NCI-H2081 (cell line): ENCODE measurements at places on chromosomes 2 and 18.
A peak's percentile ranks its signal among the peaks of the same experiment; 100 is the strongest.

- DNase-seq = no peak
These were observed 495.0 kb downstream of the DPP10 start for GRCh38 chr2:114937366-114937930.

DNA sequence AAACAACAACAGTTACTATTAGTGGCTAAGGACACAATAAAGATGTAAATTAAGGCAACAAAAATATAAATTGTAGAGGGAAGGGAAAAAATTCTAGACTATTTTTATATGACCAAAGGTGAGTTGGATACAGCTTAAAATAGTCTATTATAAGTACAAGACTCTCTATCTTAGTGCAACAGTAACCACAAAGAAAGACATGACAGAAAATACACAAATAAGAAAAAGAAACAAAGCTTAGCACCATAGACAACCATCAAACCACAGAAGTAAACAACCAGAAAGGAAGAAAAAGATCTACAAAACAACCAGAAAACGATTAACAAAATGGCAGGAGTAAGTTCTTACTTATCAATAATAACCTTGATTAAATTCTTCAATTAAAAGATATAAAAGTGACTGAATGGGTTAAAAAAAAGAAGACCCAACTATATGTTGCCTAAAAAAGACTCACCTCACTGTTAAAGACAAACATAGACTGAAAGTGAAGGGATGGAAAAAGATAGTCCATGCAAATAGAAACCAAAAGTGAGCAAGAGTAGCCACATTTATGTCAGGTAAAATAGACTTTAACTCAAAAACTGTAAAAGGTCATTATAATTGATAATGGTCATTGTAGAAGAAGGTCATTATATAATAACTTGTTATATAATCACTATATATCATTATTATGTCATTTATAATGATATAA, 62.5 kb downstream of the USP40 start:
- DNase-seq = no peak

GRCh38 chr2:73776381-73776780, 3.5 kb downstream of the DUSP11 start:
- no peak for DNase-seq

- no peak for DNase-seq
These were observed 21.3 kb downstream of the PLEK start for GRCh38 chr2:68386365-68386764.

GRCh38 chr2:34012715-34013302, 413.7 kb upstream of the FAM98A start:
- peak; percentile 1 for DNase-seq

DNA sequence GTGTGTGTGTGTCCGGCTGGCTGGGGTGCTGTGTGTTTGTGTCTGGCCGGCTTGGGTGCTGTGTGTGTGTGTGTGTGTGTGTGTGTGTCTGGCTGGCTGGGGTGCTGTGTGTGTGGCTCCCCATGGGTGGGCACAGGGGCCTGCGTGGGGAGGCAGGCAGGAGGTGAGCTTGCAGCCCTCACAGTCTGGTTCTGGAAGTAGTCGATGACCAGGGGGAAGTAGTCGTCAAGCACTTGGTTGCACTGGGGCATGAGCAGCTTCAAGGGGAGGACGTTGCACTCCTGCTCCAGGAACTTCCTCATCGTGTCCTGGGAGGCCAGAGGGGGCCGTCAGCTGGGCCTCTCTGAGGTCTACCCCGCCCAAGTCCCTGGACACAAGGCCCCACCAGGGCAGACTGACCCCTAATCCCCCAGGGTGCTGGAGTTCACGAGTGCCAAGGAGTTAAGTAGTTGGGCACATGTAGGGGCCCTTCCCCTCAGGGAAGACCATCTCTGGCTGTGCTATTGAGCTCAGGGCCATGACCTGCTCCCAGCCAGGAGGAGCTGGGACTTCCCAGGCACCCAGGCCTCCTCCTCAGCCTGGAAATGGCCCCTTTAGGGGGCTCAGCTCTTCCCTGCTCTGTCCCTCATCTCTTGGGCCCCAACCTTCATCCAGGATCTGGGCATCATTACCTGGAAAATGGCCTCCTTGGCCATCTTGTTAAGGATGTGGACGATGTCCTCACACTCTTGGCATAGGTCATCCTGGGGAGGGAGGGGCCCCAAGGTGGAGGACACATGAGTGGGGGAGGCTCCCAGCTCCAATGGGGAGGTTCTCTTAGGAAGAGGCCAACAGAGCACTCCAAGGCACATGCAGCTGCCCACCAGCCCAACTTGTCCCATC, 1.3 kb downstream of the SFTPB start:
- no peak for DNase-seq

DNA sequence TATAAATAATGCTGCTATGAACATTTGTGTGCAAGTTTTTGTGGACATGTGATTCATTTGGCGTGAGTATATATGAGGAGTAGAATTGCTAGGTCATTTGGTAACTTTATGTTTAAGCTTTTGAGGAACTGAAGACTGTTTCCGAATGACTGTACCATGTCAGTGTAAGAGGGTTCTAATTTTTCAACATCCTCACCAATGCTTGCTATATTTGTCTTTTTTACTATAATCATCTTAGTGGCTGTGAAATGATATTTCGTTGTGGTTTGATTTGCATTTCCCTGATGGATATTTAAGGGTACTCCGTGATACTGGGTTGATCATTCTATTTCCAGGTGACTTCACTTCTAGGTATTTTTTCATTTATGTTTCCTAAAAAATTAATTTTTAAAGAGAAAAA, 241.1 kb downstream of the BCL2 start:
- DNase-seq = no peak

DNA sequence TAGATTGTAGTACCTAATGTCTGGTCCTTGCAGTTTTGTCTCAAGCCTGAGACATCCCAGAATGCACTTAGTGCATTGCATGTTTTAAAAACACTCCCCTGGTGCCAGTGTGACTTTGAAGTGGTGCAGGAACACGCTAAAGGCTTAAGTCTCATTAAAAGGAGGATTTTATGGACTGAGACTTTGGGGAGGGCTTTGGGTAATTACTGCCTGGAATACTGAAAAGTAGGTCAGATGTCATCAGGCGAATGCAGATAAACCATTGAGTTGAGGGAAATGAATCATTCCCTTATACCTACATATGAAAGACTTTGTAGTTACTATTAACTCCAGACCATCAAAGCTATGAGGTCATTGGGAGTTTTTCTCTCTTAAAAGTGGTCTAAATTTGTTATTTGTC, 3.0 kb upstream of the OSBPL1A start:
- DNase-seq = no peak

DNA sequence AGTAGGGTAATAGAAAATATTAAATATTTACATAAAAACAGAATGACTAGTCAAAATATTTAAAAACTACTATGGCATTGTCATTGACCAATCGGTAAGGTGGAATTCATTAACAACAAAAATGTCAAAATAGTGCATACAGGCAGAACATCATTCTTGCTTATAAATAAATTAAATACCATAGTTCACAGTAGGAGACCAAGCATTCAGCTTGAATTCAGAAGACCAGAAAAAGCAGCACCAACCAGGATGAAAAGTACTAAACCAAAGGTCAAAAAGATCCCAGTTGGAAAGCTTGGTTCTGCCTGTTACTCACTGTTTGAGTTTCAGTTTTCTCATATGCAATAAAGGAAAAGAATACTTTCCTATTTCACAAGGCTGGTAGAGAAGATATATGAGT, 244.3 kb downstream of the OSR1 start:
- no peak for DNase-seq

GRCh38 chr2:180739070-180739469, 241.3 kb upstream of the UBE2E3 start:
- no peak for DNase-seq

DNA sequence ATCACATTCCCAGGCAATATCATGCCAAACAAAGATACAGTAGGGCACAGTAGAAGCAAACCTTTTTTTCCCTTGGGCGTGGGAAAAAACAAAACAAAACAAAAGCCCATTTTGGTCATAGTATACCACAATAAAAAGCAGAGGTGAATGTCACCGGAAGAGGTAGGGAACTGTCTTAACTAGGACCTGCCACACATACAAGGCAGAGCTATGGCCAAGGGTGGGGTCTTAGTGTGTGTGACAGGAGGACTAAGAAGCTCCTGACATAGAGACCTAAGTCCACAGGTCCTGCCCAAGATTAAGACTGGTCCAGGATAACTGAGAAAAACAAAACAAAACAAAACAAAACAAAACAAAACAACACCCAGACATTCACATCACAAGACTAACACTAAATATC, 441.2 kb upstream of the DSEL start:
- DNase-seq = no peak

GRCh38 chr2:54955358-54956110, 94.7 kb downstream of the RTN4 start:
- no peak for DNase-seq

GRCh38 chr2:29014331-29014730, 33.2 kb downstream of the TOGARAM2 start:
- no peak for DNase-seq

DNA sequence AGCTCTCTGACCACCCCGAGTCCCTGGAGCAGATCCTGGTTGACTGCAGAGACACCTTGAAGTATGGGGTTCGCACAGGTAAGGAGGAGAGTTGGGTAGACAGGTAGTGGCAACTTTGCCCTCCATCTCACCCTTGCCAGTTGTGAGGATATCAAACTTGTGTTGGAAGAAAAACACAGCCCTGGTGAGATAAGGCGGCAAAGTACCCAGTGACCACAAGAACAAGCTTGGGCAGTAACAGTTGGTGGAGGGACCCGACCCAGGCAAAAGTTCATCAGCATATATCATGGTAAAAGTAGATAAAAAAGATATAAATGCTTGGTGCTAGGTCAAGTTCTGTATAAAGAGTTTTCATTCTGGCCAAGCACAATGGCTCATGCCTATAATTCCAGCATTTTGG, 14.4 kb downstream of the GAD1 start:
- DNase-seq = no peak

DNA sequence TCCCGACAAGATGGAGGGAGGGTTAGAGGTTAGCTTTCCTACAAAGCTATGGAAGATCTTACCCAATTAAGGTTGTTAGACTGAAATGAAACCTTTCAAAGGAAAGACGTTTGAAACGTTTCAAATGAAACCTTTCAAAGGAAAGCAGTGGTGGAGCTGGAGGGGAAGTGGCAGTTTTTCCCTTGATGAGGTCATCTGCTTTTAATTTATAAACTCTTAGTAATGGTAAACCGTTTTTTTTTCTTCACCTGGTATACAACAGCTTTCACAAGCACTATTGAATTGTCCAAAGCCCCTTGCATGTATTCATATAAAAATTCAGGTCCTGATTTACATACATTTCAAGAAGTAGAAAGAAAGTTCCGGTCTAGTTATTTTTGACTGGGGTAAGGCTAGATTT, 7.4 kb downstream of the PMAIP1 start:
- no peak for DNase-seq

GRCh38 chr2:217289907-217290280, 430.0 kb upstream of the TNP1 start:
- DNase-seq = peak; percentile 89

- no peak for DNase-seq
These were observed 143.3 kb upstream of the ITGA4 start for GRCh38 chr2:181313845-181314244.

DNA sequence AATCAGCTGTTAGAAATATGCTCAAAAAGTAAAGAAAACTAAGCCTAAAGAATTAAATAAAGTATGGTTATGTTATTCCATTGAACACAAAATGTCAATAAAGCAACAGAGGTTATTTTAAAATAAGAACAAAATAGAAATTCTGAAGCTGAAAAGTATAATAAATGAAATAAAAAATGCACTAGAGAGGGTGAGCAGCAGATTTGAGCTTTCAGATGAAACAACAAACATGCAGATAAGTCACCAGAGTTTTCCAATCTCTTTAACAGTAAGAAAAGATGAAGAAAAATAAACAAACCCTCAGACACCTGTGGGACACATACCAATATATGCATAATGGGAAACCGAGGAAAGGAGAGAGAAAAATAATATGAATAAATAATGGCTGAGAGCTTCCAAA, 70.3 kb upstream of the SLC9A2 start:
- no peak for DNase-seq

- DNase-seq = no peak
These were observed 1.9 kb downstream of the GPR55 start for GRCh38 chr2:230922951-230923717.

DNA sequence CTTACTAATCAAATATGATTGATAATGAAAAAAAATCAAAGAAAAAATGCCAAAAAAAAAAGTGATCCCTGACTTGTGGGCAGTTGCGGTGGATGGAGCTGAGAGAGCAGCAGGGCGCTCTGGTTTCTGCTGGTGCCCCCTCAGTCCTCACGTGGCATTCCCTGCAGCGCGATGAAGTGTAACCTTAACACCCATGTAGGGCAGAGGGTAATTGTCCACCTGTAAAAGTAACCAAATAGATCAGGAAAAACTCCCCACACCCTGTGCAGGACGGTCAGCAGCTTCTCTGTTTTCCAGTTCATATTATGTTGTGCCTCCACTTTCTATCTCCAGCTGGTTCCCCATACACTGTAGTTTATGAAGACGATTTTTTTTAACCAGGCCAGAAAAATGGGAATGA, 25.0 kb downstream of the COA5 start:
- DNase-seq = no peak

- DNase-seq = no peak
These were observed at the start of gene CHRNA1 for GRCh38 chr2:174764280-174765255. CHRNA1 (minus strand) TSS chr2:174764472; CDS start chr2:174764394, 78 bp downstream.

- no peak for DNase-seq
These were observed 91.4 kb upstream of the AGAP1 start for GRCh38 chr2:235402422-235402821.

GRCh38 chr2:41782306-41783158, 265.3 kb upstream of the PKDCC start:
- DNase-seq = peak; percentile 54

DNA sequence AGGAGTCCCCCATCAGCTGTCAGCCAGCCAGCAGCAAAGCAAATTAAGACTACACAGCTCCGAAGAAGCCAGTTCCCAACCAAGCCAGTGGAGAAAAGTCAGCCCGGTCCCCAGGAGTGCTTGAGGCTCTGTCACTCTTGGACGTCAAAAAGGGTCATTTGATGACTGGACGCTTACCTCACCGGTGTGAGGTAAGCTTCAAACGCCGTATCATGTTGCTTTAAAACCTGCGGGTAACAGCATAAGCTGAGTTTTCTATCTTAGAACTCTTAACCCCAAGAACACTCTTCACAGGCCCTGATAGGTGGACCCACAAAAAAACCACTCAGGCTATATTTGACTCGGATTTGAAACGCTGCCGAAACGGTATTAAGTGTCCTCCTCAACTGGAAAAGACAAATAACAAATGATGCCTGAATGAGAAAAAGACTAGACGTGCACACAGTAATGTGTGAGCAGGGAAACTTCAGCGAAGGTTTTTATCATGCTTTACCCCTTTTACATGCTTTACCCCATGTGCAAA, 682 bp upstream of the LNPK start:
- DNase-seq = peak; percentile 14

- no peak for DNase-seq
These were observed 41.9 kb downstream of the MARCO start for GRCh38 chr2:118983915-118984314.
